ENCODE measurements at places on chromosomes 4 and X.

DNA sequence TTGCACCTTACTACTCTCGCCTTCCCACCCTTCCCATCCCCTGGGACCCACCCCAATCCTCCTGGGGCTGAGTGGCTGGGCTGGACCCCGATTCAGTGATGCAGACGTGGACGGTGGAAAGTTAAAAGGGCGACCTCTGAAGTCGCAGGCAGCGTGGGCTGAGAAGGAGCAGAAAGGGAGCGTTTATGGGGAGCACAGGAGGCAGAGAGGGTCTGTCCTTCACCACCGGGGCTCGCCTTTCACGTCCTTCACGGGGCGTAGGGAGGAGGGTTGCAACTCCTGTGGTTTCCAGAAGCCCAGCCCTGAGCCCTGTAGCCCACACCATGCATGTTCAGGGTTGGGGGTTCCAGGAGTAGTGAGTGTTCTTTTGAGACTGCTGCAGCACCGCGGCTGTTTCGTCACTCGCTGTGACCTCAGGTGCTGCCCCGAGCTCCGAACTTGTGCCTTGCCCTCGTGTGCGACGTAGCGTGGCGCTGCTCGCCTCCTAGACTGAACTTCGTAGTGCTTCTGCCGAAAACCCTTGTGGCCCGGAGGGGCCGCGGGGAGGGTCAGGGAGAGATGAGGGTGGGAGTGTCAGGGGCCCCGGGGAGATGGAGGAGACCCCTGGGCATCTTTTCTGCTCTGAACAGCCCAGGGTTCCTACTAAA, 1.6 kb downstream of the NHS start:
- no peak for DNase-seq

DNA sequence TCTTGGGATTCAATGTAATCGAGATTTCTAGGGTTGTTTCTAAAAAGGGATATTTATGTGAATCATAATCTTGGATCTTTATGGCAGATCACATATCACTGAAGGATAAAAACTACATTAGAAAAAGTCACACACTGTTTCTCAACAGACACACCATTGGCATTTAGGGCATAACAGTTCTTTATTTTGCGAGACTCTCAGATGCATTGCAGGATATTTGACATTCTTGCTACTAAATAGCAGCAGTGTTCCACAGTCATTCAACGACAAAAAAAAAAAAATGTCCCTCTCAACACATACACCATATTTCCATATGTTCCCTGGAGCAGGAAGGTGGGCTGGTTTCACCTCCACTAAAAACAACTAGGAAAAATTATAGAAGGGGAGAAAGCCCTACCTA, 243.4 kb upstream of the PCDH18 start:
- DNase-seq = no peak

- no peak for DNase-seq
Measured at GRCh38 chrX:10157032-10157341, 212 bp downstream of the CLCN4 start.

- DNase-seq = no peak
Measured at GRCh38 chr4:186405957-186406356, 140.0 kb downstream of the F11 start.

DNA sequence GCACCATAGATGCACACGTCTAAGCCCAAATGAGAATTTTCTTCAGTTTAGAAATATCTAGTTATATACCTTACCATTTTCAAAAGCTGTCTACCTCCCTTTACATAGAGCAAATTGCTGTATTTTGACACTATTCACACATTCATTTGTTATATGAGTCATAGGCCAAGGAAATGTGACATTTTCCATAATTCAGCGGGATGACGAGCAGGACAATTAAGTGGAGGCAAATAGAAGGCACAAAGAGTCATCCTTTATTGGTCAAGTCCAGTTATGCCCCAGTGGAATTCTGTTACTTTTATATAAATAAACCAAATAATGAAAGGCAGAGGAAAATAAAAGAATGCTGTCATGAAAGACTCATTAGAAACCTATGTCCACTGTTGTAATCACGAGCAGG, 27.9 kb downstream of the FGF13 start:
- DNase-seq = no peak

DNA sequence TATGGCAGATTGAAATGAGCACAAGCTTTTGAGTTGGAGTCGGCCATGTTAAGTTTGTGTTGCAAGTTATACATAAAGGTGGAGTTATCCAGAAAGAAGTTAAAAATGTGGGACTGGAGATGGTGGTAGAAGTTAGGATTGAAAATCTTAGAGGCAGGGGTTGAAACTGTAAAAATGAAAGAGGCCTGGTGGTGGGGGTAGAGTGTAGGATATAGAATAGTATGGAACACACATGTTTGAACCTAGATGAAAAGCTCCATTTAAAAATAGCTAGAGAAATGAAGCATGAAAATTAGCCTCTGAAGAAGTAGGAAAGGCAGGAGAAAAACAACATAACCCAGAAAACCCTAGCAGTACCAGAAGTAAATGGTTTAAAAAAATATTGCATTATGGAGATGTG, 131.8 kb upstream of the ENPEP start:
- DNase-seq = no peak

DNA sequence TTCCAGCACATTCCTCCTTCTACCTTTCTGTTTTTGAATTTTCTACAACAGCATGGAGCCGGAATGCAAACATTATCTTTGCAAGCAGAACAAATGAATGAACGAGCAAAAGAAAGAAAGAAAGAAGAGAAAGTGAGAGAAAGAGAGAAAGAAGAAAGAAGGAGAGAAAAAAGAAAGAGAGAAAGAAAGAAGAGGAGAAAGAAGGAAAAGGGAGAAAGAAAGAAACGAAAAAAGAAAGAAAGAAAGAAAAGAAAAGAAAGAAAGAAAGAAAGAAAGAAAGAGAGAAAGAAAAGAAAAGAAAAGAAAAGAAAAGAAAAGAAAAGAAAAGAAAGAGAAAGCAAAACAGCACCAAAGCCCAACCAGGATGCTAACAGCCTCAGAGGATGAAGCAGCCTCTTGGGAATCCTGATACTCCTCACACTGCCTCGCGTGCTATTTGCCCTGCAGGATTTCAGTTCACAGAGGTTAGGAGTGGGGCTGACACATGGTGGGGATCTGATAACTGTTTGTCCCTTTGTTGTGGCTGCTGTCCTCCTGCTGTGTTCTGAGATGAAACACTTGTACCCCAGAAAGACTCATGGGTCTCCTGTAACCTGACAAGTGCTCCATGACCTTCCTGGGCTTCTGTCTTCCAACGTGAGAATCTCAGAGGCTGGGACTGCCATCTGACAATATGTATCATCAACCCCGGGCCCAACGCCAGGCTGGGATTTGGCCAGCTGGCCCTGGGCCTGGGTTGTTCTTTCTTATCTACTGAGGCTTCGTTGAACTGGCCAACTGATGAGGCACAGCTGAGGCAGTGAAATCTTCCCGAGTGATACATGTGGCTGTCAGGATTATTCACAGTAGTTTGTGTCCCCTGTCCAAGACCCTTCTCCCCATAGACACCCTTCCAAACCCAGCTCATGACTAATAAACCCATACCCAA, 61.0 kb downstream of the SEPSECS start:
- no peak for DNase-seq

DNA sequence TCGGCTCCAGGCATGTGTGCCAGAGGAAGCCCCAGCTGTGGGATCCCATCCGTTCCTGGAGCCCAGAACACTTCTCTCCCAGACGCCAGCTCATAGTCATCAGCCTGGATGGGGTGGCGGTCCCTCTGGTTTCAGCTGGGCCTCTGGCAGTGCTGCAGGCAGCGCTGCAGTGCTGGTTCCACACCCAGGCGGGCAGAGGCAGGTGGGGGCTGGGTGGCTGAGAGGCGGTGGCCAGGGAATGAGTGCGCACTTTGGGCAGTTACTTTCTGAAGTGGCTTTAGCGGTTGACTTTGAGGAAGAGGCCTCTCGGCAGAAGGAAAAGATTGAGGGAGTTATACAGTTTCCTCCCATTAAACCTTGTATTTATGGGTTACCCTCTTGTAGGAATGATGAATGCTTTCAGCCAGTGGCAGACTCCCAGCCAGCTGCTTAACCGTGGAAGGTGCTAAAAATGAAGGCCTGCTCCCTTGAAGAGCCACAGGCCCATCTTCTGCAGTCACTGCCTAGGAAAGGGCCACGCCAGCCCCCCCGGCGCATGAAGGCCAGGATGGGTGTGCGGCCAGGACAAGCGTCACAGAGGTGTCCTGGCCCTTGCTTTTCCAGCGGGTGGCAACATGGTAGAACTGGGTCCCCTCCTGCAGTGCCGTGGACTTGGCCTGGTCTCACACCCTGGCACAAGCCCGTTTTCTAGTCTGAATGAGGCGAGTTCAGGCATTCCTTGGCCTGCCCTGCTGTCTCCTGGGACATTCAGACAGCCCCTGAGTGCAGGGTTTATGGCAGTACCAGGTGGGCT, 9.9 kb downstream of the TADA2B start:
- DNase-seq = no peak

GRCh38 chrX:38672646-38673045, 111.3 kb downstream of the TSPAN7 start:
- DNase-seq = no peak

- DNase-seq = no peak
Measured at GRCh38 chr4:114400531-114400930, 198.1 kb upstream of the UGT8 start.

GRCh38 chrX:18607966-18608365, 63.9 kb downstream of the RS1 start:
- no peak for DNase-seq

GRCh38 chr4:26594371-26594770, 10.5 kb downstream of the TBC1D19 start:
- no peak for DNase-seq

GRCh38 chrX:133497356-133497755, 82.1 kb upstream of the GPC4 start:
- DNase-seq = no peak

- no peak for DNase-seq
Measured at GRCh38 chr4:189117426-189117825, 823.2 kb upstream of the FRG1 start.

DNA sequence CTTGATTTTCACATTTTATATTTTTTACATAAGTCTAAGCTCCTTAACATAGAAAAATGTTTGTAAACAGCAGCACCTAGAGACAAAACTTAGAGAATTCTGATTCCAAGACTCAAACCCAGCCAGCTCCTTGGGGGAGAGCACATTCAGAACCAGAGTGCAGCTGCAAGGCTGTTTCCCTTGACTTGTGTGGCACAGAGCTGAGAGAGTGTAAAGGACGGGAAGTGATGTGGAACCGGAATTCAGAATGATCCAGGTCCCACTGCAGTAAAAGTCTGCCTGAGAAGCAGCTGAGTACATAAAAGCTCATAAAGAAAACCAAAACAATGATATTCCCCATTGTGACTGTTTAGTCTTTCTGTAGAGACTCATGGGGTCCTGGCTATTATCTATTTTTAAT, 713.8 kb downstream of the RAB28 start:
- DNase-seq = no peak

DNA sequence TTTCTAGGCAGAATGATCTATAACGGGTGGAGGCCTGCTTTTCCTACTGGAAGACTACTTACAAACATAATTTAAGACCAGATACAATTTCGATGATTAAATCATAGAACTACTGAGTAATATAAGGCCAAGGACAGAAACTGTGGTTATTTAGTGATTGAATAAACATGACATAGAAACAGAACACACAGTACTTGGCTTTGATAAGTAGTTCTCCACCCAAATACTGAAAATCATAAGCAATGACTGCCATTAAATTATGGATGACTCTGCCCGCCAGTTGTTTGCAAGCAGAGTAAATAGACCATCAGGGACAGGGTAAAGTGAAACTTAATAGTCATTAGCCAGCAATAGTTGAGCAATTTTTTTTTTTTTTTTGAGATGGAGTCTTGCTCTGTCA, 17.2 kb upstream of the SMIM14 start:
- no peak for DNase-seq

GRCh38 chr4:121711263-121712000, 14.7 kb upstream of the ANXA5 start:
- no peak for DNase-seq

GRCh38 chr4:150814873-150815272, 200.2 kb downstream of the LRBA start:
- no peak for DNase-seq

DNA sequence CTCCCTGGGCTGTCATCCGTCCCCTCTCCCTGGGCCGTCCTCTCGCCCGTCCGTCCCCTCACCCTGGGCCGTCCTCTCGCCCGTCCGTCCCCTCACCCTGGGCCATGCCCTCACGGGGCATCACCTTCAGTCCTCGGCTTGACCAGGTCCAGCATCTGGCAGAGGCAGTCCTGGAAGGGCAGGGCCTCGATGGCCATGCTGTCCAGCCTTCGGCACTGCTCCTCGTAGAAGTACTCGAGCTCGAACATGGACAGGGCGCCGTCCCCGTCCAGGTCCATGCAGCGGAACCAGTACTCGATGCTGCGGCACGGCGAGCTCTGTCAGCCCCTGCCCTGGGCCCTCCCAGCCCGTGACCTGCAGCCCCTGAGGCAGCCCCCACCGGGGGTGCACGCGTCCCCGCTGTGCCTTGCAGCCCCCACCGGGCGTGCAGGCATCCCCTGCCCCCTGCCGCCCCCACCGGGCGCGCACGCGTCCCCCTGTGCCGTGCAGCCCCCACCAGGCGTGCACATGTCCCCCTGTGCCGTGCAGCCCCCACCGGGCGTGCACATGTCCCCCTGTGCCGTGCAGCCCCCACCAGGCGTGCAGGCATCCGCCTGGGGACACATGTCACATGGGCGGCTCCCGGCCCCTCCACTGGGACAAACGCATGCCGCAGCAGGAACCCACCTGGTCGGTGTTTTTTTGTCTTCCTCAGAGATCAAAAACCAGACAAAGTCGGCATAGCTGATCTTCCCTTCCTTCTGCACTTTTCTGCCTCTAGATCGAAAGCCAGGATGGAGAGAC, 22.2 kb upstream of the GTPBP6 start:
- DNase-seq = no peak

- DNase-seq = no peak
Measured at GRCh38 chr4:11106190-11106589, 322.5 kb downstream of the HS3ST1 start.

- DNase-seq = no peak
Measured at GRCh38 chrX:37926700-37927099, 79.3 kb upstream of the DYNLT3 start.

DNA sequence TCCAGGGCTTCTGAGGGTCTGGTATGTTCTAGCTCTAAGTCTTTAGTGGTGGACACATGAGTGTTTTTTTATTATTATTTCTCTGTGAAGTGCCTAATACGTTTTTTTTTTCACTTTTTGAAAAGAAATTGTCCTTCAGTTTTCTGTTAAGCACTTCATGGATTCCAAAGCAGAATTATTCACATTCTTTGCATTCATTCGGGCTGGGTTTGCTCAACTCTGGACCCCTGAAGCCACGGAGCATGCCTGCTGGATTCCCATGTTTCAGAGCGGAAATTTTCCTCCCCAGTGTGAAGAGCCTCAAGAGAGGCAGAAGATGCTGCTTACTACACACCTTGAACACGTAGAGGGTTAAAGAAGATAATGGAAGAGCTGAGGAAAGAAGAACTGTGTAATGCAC, 107.5 kb downstream of the EGF start:
- DNase-seq = no peak
